ENCODE measurements at places on chromosomes 1 and 21. TPM values are rescaled to one million over a fixed set of nuclear protein-coding genes. Genes with fewer than 3 reads are reported as not detected.

The FCRL1 gene
- total RNA-seq = not detected

The C8A gene
- not detected for total RNA-seq

The CADM3 gene
- 221 TPM for total RNA-seq

The MPZ gene
- total RNA-seq = 3.1 TPM

The DEPDC1 gene
- 18.9 TPM for total RNA-seq

The PTPRF gene
- 27.4 TPM for total RNA-seq

Measured in motor neuron (in vitro differentiated cells).